ENCODE measurements at places on chromosomes 5 and 9. TPM values are rescaled to one million over a fixed set of nuclear protein-coding genes. Genes with fewer than 3 reads are reported as not detected.

Gene CDKN2B
- 0.13 TPM for total RNA-seq

DNA sequence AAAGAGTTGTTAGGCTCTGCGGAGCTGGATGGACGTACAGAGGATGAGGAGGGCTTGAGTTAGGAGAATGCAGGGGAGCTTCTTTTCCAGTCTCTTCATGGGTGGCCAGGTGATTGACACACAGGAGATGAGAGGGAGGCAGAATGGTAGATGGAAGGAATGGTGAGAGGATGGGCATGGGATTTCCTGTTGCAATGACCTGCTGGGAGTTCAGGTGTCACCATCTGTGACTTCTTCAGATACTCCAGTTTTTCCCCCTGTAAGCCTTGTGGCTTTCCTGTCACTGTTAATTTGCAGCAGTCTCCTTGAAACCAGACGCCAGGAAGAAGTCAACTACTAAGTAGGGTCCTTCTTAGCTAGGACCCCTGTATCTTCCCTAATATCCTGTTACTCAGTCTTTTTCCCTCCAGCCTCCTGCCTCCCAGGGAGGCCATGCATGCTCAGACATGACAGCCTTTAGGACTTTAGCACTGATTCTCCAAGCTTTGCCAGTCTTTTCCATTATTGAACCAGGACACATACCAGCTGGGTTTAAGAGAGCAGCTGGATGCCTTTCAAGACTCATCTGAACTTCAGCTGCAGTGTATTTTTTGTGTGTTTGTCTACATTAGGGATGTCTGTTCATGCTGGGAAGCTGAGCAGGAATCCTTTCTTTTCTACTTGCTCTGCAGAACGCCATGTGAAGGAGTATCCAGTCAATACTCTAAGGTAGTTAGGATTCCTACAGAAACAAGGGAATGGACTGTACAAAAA lies 67.2 kb upstream of the CD180 start:
- no peak for DNase-seq

GRCh38 chr5:75928992-75929391 lies 154.2 kb upstream of the SV2C start:
- DNase-seq, result no peak

- DNase-seq, result no peak
These were observed 252.9 kb upstream of the ANKH start for GRCh38 chr5:15124461-15124860.
